ENCODE measurements at places on chromosomes 5 and 9. TPM values are rescaled to one million over a fixed set of nuclear protein-coding genes. Genes with fewer than 3 reads are reported as not detected.

PITX1 gene
- total RNA-seq, result 87.6 TPM

NMUR2 gene
- total RNA-seq, result not detected

CDH6 gene
- 38.6 TPM for total RNA-seq

CCL27 gene
- not detected for total RNA-seq

C9orf153 gene
- 0.48 TPM for total RNA-seq

C6 gene
- total RNA-seq, result not detected

PCDHB9 gene
- not detected for total RNA-seq

FUT7 gene
- total RNA-seq, result not detected

LCN10 gene
- total RNA-seq, result not detected

ANKRD18B gene
- total RNA-seq, result 16.6 TPM

MYOZ3 gene
- total RNA-seq, result under 0.01 TPM

IFNA13 gene
- not detected for total RNA-seq

EMB gene
- total RNA-seq, result 42.6 TPM

DOCK8 gene
- total RNA-seq, result 0.24 TPM

ZFAND5 gene
- total RNA-seq, result 64.8 TPM

LVRN gene
- not detected for total RNA-seq

FOXD4L3 gene
- not detected for total RNA-seq

Measured in tracheal epithelial cell (primary cell).